Parietal lobe (tissue), 2 donors: ENCODE measurements at places on chromosomes 11 and 22. TPM values are rescaled to one million over a fixed set of nuclear protein-coding genes. Genes with fewer than 3 reads are reported as not detected.

Gene OR52N4
- 0.63 TPM for total RNA-seq

Gene DNHD1
- 18.5 TPM for total RNA-seq

Gene OR8G1
- not detected for total RNA-seq

Gene UBE2L6
- total RNA-seq, result 61.7 TPM
